ENCODE measurements at places on chromosomes 5 and 9.
A peak's percentile ranks its signal among the peaks of the same experiment; 100 is the strongest.

DNA sequence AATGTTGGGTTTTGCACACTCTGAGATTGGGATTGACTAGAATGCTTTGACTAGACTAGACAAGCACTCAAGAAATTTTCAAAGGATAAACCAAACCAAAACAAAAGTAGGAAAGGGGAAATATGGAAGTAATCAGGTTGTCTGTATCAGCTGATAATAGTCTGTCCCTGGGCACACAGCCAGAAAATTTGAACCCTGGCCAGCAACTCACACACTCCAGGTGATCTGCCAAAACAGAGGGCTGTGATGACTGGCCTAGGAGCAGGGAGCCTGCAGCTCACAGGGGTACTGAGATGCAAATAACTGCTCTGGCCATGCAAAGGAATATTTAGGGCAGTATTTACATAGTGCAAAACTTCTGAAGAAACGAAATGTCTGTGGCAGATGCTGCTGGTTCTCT, 112.3 kb upstream of the SMIM23 start:
- DNase-seq = no peak

DNA sequence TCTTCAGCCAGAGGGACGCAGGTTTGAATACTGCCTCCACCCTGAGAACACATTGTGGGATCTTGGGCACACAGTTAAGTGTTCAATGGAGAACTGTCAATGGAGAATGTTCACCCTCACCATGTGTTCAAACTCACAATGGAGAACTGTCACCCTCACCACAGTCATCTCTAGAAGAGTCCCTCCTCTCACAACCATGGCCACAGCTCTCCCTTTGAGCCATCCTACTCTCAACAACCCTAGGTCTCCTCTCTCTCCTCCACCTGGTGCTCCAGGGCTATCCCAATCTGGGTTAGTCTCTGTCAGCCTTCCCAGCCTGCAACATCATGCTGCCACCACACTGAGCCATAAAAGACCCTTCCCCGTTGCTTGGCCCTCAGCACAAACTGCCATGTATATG, 36.3 kb upstream of the HAND1 start:
- no peak for DNase-seq

GRCh38 chr5:153358315-153358976, 132.0 kb upstream of the GRIA1 start:
- DNase-seq = no peak

DNA sequence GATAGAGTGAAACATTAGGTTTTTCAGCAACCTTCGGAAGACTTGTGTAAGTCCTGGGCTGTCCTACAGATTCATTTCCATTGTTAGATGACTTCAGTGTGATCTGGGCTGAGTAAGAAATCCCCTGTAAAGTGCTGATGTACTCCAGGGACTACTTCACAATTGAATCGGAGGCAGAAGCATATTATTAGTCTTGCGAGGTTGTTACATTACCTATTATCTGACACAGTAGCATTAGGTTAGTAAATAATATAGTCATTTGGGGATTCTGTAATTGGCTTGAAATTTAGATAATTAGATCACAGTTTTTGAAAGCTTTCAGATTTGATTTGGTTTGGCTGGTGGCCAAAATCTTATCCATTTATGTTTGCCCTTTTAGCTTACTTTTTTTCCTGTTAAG, 62.4 kb downstream of the DMRT1 start:
- no peak for DNase-seq

DNA sequence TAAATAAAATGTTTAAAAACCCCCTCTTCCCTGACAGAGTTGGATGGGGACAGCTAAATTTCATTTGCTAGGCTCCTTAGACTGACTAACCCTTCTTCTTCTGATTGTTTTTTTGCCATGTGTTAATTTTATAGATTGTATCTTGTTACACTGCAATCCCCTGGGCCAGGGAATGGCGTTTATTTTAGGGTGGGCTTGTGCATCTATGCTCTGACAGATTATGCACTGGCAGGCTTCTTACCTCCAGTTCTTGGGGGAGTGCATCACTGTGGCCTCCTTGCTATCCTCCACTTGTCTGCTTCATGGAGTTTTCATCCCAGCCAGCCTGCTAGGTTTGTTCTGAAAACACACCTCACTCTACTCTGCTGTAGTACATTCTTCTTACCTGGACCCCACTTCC, 159.8 kb downstream of the DROSHA start:
- no peak for DNase-seq

- no peak for DNase-seq
These were observed 10.9 kb downstream of the ABL1 start for GRCh38 chr9:130845901-130846481.

DNA sequence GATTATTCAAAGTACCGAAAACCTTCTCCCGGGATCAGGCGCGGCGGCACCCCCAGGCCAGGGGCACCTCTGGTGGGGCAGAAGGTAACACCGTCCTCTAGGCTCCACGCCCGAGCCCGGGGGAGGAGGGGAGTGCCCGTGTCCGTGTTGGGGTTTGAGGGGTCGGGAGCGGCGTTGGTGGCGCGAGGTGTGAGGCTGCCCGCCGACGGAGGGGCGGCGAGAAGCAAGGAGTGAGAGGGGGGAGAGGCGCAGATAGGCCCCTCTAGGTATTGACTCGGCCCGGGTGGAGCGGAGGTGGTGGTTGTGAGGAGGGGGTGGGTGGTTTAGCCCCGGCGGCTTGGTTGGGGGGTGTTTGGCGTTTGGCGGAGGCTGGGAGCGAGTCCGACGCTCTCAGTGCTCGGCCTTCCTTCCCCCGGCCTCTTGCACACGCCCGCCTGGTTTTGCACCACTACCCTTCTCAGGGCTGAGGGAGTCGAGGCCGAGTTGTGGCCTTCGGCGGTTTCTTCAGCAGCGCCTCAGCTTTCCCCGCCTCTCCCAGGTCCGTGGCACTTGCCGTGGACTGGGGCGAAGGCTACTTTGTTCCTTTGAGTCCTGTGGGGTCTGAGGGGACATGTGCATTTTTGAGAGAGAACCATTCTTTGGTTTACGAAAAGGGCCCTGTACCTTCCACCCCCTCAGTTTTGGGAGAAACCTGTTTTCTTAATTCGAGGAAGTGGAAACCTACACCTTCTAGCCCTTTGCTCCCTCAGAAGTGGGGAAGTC, 450 bp downstream of the GPBP1 start:
- peak; percentile 63 for DNase-seq

- no peak for DNase-seq
These were observed 5.0 kb upstream of the C1QTNF3 start for GRCh38 chr5:34047774-34048572.

GRCh38 chr5:143279698-143280097, 123.8 kb downstream of the NR3C1 start:
- no peak for DNase-seq

DNA sequence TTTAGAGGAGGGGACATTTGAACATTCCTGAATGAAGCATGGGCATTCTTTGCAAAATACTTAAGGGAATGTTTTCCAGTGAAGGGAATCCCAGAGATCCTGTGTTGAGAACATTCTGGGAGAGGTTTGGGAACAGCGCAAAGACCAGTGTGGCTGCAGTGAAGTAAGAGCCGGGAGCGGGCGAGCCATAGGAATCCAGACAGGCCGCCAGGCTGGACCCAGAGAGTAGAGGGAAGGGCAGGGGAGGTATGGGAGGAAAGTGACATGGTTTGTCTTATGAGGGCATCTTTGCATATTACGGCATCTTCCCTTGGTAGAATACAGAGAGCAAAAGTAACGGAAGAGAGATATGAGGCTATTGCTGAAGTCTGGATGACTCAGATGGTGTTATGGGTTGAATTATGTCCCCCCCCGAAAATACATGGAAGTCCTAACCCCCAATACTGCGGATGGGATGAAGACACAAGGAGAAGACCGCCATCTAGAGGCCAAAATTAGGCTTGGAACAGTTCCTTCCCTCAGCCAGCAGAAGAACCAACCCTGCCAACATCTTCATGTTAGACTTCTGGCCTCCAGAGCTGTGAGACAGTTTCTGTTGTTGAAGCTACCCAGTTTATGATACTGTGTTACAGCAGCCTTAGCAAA, 268.2 kb downstream of the MAST4 start:
- DNase-seq = no peak

GRCh38 chr5:128228008-128228407, 144.4 kb downstream of the SLC12A2 start:
- peak; percentile 33 for DNase-seq

DNA sequence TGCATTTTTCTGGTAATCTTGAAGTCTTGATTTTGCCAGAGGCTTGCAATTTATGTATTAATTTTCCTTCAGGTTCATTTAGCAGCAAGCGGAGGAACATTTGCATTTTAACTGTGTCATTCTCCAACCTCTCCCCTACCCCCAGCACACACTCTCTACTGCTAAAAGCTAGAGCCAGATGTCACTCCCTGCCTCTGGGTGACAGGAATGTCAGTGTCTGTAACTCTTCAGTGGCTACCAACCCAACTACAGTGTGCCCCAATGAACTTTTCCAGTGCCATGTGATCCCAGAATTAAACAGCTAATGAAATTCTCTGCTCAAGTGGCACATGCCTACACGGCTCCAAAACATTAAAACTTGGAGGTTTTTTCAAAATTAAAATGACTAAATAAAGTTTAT, 260.3 kb downstream of the GOLPH3 start:
- DNase-seq = no peak
